ENCODE measurements at places on chromosomes 1 and 21.
A peak's percentile ranks its signal among the peaks of the same experiment; 100 is the strongest.

GRCh38 chr1:203210988-203211387 lies 18.5 kb downstream of the CHIT1 start:
- DNase-seq: no peak

DNA sequence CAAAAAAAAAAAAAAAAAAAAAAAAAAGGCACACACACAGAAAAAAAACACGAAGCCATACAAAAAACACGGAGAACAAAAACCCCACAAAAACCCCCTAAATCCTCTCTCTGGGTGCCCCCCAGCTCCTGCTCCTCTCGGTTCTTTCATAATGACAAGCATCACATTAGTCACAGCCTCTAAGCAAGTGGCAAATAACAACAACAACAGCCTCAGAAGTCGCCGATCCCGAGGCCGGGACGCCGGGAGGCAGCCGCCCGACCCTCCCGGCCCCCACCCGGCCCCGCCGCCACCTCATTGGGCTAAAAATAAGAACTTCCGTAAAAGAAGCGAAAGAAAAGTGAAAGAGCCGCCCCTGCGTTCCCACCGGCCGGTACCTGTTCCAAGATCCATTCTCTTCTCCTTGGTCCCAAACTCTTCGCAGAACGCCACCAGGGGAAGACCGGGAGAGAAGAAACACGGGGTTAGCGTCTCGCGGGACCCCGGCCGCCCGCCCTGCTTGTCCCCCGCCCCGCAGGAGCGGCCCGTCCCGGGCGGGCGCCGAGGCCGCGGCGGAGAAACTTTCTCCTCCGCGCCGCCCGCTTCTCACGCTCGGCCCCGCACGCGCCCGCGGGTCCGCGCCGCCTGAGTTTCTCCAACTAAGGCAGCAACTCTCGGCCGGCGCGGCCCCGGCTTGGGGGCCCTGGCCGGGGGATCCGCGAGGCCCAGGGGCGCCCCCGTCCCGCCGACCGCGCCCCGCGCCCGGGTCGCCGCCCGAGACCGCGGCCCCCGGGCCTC lies 102.8 kb downstream of the CASZ1 start:
- DNase-seq: peak; percentile 23

GRCh38 chr1:192814805-192815204 lies 6.0 kb downstream of the RGS2 start:
- DNase-seq: no peak

DNA sequence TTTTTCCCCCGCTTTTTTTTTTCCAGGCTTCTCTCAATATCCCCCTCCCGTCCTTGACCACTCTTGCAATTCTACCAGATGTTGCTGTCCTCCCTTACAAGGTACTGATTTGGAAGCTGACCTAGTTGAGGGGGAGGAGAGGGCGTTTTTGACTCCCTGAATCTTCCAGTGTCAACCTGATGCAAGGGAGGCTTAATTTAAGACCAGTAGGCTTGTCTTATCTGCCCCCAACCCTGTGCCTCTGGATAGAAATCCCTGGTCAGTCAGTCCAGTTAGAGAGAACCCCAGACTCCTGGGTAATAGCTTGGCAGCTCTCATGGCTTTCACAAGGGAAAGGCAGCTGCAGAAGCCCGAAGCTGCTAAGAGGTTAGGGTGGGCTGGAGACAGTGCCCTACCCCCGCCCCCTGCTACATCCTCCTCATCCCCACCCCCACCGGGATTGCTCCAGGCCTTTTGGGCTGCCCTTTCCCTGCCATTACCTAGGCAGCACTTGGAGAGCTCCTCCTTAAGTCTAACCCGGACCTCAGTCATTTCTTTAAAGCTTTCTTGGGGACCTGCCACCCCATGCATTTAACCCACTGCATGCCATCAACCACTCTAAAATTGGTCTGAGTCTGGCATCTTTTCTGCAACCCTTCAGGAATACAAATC lies 3.6 kb downstream of the ACKR1 start:
- no peak for DNase-seq

DNA sequence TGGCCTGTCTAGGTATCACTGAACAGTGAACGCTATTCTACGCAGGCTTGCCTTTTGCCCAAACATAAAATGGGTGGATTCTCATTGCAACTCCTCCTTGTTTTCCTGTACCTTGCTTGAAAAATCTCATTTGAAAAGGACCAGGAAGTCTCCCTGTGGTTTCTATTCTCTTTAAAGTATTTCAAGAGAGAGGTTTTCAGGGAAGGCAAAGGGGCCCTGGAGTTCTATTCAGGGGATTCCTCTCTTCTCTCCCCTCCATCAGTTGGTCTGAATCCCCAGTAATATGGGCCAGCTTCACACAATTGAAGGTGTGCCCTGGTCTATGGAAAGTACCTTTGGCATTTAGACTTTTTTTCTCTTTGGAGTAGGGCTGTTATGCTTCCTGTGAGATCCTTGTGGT lies 311.3 kb downstream of the RGS7 start:
- no peak for DNase-seq

DNA sequence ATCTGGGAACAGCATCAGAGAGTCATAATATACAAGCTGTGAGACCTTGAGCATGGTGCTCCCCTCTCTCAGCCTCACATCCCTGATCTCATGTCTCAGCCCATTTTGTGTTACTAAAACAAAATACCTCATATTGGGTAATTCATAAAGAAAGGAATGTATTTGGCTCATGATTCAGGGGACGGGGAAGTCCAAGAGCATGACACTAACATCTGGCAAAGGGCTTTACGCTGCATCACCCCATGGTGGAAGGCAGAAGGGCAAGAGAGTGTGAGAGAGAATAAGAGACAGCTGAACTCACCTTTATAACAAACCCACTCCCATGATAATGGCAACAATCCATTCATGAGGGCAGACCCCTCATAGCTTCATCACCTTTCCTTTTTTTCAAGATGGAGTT lies 36.5 kb downstream of the RNASEL start:
- DNase-seq: no peak

DNA sequence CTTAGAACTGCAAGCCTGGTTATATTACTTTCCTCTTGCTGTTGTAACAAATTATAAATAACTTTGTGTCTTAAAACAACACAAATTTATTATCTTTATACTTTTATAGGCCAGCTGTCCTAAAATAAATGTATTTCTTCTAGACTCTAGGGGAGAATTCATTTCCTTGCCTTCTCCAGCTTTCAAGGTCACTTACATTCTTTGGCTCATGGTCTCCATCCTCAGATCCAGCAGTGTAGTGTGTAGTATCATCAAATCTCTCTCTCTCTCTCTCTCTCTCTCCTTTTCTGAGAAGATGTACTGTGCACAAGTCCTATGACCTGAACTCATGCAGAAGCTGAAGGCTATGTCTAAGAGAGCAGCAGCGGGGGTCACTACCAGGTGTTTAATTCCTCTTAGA lies 1510.6 kb downstream of the MRPL39 start:
- DNase-seq: no peak
